ENCODE measurements at places on chromosomes 7 and 10.

DNA sequence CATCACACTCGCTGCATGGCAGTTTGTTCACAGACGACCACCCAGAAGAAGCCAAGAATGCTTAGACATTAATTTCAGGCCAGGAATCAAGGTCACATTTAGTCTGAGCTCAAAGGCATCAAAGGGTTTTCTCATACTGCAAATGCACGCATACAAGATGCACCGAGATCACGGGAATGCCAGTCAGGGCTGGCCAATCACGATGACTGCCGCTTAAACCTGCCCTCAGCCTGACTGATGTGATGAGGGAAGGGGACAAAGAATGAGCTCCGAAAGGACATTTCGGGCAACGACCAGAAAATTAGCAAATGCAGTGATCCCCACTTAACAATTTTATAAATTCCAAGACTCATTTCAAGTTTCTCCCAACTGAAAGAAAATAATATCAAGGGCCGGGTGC is 20.2 kb downstream of the CTBP2 start:
- DNase-seq, result no peak

- no peak for DNase-seq
Measured at GRCh38 chr7:10655031-10655430, 318.6 kb upstream of the PHF14 start.

DNA sequence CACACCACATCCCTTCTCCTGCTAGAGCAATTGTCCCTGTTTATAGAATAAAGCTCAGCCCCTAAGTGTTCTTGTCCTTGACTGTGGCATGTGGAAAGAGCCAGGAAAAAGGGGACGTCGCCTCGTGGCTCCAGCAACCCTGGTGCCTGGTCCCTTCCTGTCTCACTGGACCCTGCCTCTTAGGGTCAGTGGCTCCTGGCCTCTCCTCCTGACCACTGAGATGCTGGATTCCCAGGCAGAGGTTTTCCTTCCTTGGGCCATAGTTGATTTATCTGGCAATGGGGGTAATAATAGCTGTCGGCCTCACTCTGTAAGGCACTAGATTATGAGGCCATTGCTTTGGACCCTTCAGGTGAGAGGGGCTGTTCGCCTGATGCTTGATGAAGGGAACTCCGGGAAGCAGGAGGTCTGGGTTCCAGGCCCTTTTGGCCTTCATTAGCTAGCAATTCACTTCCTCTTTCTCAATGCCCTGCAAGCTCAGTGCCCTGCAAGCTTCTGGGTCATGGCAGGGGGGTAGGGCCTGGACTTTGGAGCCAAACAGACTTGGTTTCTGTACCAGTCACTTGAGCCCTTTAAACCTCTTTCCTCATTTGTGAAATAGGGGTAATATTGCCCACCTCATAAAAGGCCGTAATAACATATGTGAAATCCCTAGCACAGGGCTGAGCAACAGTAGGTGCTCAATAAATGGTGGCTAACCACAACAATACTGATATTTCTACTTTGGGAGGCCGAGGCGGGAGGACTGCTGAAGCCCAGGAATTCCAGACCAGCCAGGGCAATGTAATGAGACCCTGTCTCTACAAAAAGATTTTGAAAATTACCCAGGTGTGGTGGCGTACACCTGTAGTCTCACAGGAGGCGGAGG is 1.1 kb downstream of the ASL start:
- no peak for DNase-seq

GRCh38 chr7:45292481-45292880 is 134.9 kb downstream of the RAMP3 start:
- DNase-seq, result no peak

GRCh38 chr7:79615871-79616640 is 162.6 kb upstream of the MAGI2 start:
- no peak for DNase-seq

GRCh38 chr10:63068246-63068645 is 64.9 kb upstream of the NRBF2 start:
- peak; percentile 61 for DNase-seq

DNA sequence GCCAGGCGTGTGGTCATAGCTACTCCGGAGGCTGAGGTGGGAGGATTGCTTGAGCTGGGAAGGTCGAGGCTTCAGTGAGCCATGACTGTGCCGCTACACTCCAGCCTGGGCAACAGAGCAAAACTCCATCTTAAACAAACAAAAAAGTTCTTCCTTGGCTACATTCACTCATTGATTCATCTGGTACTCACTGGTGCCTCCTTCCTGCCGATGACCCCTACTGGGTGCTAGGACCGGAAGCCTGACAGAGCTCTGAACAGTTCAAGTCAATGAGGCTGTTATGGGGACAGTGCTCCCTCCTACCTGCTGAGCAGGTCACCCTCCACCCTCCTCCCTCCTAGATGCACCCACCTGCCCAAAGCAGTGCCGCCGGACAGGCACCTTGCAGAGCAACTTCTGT is 4.9 kb downstream of the PCOLCE start:
- no peak for DNase-seq

GRCh38 chr7:106059556-106059955 is 52.6 kb downstream of the SYPL1 start:
- no peak for DNase-seq

- no peak for DNase-seq
Measured at GRCh38 chr7:91852263-91852741, 28.2 kb downstream of the MTERF1 start.

- DNase-seq, result no peak
Measured at GRCh38 chr7:155846156-155846555, 33.9 kb upstream of the SHH start.

DNA sequence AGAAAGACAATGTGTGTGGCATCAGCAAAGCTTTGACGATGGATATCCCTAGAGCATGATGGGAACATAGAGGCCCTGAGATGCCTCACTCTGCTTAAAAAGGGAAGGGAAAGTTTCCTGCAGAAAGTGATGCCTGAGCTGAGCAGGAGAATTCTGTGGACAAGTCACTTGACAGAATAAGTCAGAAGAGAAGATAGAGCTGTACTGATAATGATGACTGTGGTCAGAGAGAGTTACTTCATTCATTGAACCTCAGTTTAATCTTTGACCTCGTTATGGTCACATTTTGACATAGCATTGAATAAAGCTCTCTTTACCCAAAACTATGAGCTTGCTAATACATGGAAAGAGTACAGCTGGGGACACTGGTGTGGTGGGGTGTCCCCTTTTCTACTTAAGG is 7.6 kb downstream of the CUBN start:
- no peak for DNase-seq

DNA sequence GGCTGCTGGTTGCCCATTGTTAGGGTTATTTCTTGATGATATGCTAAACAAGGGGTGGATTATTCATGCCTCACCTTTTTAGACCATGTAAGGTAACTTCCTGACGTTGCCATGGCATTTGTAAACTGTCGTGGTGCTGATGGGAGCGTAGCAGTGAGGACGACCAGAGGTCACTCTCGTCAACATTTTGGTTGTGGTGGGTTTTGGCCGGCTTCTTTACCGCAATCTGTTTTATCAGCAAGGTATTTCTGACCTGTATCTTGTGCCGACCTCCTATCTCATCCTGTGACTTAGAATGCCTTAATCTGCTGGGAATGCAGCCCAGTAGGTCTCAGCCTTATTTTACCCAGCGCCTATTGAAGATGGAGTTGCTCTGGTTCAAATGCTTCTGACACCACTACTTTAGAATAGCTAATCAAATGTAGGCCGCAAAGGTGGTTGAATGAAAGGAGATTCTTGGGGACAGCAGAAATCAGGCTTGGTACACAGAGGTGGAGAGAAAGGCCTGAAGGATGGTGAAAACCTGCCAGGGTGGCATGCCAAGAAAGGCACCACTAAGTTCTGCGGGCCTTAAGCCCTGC is 17.9 kb upstream of the SMO start:
- no peak for DNase-seq

GRCh38 chr7:143480501-143480900 is 2.8 kb downstream of the TAS2R41 start:
- DNase-seq, result no peak

- DNase-seq, result peak; percentile 89
Measured at GRCh38 chr7:7424151-7424873, 111.4 kb downstream of the COL28A1 start.

- DNase-seq, result no peak
Measured at GRCh38 chr7:37493810-37494209, 45.1 kb upstream of the ELMO1 start.

DNA sequence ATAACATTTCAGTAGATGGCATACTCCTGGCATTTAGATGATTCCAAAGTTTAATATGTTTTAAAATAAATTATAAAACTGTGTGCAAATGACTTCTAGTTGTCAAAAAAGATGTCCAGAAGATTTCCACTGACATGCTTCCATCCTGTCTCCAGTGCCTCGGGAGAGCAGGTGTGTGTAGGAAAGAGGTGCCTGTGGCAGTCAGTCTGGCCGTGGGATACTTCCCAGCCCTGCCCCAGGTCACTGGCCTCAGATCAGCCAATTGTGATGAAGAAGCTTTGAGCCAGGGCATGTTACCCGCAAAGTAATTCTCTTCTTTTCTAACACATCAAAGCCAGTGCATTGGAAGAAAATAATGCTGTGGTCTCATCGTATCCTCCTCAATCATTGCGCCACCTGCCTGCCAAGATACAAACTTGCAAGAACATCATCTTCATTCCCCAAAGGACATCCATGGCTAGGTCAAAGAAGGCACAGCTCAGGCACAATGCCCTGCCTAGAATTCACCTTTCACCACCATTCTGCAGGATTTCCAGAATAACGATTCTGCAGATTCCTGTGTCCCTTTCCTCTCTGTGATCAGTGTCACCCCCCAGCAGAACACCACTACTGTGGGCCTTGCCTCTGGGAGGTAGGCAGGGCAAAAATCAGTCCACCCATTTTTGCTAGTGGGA is 6.3 kb upstream of the KCNMA1 start:
- DNase-seq, result peak; percentile 78

DNA sequence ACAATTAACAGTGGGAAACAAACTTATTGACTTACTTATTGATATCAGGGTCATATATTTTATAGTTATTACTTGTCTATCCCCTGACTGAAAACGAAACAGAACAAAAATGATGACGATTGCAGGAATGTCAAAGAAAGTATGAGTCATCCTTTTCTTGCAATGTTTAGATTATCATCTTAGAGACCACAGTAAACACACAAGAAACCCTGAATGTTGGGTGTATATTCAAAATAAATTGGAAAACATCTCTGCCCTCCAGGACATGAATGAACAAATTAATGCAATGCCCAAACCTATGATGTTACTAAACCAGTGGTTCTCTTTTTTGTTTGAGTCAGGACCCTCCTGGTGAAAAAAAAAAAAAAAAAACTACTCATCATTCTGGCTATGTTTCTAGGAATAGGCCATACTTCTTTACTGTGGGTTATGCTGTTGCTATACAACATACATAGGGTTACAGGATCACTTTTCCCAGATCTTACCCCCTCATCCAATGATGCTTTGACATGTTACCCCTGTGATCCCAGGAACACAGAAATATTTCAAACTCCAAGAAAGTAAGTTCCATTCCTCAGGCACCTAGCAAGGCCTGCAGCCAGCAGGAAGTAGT is 623.4 kb upstream of the IGFBP3 start:
- peak; percentile 81 for DNase-seq

- no peak for DNase-seq
Measured at GRCh38 chr7:150972023-150972468, 6.1 kb downstream of the KCNH2 start.

DNA sequence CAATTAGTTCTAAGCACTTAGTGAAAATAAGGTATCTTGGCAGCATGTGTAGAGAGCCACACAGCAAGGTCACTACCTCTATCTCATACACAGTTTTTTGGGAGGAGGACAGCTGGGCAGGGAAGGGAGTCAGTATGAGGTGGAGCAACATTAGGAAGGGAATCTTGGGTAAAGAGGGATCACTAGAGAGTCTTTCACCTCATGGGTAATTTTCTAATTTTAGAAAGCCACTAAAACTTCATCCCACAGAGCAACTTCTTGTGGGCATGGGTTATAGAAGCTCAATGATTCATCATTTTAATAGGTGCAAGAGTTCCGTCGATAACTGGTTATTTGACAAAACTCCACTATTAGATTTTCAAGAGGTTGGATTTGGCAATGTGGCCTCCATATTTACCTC is 2.5 kb downstream of the NRAP start:
- DNase-seq, result no peak

GRCh38 chr7:142917447-142917846 is 16.1 kb downstream of the TRPV5 start:
- no peak for DNase-seq
